ENCODE measurements at places on chromosomes 6 and 20.

DNA sequence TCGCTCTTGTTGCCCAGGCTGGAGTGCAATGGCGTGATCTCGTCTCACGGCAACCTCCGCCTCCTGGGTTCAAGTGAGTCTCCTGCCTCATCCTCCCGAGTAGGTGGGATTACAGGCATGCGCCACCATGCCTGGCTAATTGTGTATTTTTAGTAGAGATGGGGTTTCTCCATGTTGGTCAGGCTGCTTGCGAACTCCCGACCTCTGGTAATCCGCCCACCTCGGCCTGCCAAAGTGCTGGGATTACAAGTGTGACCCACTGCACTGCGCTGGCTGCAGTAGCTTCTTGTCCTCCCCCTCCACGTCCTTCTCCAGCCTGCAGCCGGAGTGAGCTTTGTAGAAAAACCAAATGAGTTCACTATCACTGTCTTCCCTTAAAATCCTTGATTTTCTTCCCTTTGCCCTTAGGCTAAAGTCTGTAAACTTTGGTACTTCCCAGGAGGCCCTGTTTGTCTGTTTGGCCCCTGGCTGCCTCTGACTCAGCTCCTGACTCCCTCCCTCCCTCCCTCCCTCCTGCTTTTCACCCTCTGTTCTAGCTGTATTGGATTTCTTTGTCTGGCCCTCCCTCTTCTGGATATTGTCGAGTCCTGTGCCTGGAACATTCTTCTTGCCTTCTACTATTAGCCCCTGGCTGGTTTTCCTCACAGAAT is 12.9 kb downstream of the PARD6B start:
- DNase-seq: peak; percentile 36

DNA sequence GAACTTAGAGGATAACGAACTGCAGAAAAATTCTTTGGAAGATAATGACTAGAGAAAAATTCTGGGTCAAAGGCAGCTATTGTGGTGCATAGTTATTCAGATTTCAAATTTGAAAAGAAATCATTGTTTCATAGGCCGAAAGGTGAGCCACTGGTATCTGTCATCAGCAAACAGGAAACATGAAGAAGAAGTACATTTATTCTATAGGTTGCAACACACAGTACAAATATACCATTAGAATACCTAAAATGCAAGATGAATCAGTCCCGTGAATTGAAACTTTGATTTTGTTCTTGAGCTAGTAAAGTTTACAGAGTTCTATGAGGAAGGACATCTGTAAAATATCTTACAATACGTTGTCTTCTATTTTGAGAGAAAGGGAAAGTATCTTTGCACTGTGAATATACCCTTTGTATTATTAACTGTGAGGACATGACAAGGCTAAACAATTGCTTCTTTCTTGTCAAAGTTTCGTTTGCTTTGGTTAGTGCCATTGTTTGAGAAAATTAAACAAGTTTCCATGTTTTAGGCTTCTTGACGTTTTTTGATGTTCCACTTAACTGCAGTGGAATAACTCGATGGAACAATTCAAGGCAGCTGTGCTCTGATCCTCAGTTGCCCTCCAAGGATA is 84.7 kb downstream of the HDGFL1 start:
- no peak for DNase-seq

GRCh38 chr6:21341910-21342309 is 251.6 kb upstream of the SOX4 start:
- DNase-seq: no peak

DNA sequence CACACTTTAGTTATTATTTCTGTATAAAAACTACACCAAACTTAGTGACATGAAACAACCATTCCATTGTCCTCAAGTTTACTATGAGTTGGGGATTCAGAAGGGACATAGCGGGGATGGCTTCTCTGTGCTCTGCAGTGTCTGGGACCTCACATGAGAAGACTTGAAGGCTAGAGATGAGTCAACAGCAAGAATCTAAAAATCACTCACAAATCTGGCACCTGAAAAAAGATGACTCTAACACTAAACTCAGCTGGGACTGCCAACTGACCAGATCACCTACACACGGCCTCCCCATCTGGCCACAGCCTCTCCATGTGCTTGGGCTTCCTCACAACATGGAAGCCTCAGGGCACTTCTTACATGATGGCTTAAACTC is 63.0 kb upstream of the EYA2 start:
- DNase-seq: no peak

- DNase-seq: no peak
Observed at GRCh38 chr20:32461836-32462600, 103.9 kb downstream of the ASXL1 start.

DNA sequence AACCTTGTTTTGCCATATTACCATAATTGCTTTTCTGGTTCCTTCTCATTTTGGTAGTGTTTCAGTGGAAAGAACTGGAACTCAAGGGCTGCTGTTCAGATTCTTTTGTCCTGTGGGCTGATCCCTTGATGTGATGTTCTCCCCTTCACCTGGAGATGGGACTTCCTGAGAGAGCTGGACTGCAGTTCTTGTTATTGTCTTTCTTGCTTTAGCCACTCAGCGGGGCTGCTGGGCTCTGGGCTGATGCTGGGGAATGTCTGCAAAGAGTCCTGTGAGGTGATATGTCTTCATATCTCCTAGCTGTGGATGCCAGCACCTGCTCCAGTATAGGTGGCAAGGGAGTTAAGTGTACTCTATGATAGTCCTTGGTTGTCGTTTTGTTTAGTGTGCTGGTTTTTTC is 79.0 kb downstream of the BCKDHB start:
- no peak for DNase-seq
